Osteocyte (in vitro differentiated cells): ENCODE measurements at places on chromosomes 4 and X.

DNA sequence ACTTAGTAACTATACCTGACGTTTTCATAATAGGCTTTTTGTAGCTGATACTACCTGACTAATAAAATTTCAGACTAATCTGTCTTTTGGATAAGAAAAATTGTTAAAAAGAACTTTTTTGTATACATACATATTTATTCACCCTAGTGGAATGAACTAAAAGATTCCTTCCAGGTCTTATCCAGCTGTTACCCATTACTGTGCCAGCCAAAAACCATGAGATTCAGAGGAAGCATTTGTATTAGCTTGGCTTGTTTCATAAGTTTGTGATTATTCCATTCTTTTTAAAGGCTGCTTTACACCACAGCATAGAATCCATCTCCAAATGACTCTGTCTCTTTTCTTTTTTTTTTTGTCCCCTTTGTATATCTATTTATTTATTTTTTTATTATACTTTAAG, 149.4 kb downstream of the FAT4 start:
- no peak for DNase-seq

GRCh38 chrX:136953867-136954787, 73.6 kb upstream of the RBMX start:
- no peak for DNase-seq

DNA sequence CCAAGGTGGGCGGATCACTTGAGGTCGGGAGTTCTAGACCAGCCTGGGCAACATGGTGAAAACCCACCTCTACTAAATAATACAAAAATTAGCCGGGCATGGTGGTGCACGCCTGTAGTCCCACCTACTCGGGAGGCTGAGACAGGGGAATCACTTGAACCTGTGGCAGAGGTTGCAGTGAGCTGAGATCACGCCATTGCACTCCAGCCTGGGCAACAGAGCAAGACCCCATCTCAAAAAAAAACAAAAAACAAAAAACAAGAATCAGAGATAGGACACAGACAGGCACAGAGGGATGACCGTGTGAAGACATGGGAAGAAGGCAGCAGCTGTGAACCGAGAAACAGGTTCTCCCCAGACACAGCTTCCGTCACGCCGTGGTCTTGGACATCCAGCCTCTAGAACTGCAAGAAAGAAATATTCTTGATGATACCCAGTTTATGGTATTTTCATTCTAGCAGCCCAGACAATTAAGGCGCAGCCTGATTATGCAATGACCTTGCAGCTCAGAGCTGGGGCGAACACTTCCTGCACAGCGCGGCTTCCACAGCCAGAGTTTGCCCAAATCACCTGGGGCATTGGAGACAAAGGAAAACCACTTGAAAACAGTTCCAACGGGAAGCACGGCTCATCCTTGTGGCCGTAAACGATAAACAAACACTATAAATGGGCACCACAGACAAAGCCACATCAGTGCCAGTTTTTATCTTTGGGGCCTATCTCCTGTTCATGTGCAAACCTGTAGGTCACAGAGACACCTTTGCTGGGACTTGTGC, 4.2 kb upstream of the ARSD start:
- no peak for DNase-seq

DNA sequence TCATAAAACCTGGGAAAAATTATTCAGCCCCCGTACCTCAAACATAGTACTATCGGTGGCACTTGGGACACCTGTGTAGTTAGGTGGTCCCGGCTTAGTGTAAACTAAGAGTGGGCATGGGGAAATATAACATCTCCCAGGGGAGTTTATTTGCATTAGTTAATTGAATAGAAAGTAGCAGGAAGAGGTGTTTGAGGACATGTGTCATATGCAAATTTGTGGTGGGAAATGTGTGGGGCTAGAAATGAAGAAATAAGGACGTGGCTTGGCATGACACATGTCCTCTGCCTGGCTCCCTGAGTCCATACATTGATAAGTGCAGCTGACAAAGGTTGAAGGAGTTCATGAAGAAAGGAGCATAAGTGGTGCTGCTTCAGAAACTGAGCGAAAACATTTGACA, 483.6 kb downstream of the SH2D1A start:
- no peak for DNase-seq
